SK-N-DZ (cell line): ENCODE measurements at places on chromosomes 2 and 18.

GRCh38 chr18:57353940-57354461 lies 1.6 kb downstream of the ST8SIA3 start:
- peak; percentile 52 for DNase-seq

- DNase-seq, result no peak
These were observed 121.0 kb downstream of the SPOPL start for GRCh38 chr2:138622613-138623012.

GRCh38 chr2:156350374-156351142 lies 18.0 kb upstream of the NR4A2 start:
- no peak for DNase-seq

GRCh38 chr2:29940706-29941105 lies 19.3 kb upstream of the ALK start:
- DNase-seq, result no peak

GRCh38 chr2:239201531-239201876 lies 199.3 kb downstream of the HDAC4 start:
- no peak for DNase-seq

GRCh38 chr2:85649201-85650190 lies 18.5 kb downstream of the SFTPB start:
- no peak for DNase-seq

GRCh38 chr2:237961637-237962036 lies 5.2 kb upstream of the UBE2F start:
- no peak for DNase-seq

- DNase-seq, result no peak
These were observed 108.7 kb upstream of the ATL2 start for GRCh38 chr2:38485734-38486133.

DNA sequence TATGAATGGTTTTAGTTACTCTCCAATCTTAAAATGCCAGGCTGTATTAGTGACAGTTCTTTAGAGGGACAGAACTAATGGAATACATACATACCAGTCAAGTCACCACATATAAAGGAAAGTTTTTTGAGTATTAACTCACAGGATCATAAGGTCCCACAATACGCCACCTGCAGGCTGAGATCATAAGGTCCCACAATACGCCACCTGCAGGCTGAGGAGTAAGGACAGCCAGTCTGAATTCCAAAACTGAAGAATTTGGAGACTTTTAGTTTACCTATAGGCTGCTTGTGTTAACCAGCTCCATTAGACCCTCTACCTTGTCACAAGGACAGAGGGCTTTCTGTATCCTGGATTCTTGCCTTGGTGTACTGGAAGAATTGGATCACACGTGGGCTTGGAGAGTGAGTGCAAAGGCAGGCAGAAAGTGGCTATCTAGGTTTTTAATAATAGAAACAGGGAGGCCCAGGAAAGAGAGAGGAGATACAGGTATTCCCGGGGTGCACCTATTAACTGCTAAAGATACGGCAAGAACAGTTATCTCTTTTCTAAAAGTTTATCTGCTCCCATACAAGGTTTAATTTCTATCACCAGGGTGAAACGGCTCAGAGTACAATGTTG lies 234.9 kb upstream of the CYRIA start:
- DNase-seq, result peak; percentile 4

DNA sequence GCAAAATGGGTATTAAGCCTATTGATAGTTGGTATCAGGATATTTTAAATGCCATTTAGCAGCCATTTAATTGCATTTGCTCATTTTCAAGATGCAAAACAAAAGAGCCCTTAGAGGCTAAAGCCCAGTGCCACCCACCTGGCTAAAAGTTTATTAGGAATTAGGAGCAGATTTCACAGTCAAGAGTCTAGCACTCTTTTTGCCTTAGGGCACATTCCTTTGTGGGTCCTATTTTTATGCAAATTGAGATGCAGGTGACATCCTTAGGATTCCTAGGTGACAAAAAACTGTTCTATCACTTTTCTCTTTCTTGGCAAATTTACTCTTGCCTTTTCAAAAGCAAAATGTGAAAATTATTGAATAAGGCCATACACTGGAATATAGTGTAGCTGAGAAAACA lies 42.0 kb downstream of the CTNNA2 start:
- DNase-seq, result no peak

DNA sequence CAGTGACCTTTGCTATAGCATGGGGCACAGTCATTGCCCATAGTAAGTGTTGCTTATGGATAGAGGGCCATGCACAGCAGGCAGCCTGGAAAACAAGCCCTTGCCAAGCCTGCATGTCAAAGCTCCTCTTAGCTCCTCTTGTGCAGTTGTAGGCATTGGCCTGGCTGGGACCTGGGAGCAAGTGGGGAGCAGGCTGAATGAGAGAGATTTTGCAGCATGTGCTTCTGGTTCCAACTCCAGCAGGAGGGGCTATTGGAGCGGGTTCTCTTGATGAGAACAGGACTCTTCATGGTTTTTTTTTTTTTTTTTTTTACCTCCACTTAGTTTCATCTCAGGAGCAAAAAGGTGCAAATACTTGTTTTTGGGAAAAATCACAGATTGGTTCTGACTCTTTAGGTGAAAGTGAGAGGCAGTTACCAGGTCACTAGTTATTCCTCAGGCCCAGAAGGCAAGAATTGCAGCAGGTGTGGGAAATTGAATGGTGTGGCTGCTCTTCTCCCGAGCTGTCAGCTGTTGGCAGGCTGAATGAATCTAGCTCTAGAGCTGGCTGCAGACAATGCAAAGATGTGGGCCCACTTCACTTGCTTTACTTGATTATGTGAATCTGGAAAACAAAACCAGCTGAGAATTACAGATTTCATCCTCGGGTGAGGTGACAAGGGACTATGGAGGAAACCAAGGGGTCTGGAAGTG lies 95.9 kb downstream of the MAP4K4 start:
- DNase-seq, result peak; percentile 29

GRCh38 chr2:195575016-195575415 lies 82.0 kb upstream of the SLC39A10 start:
- DNase-seq, result no peak

DNA sequence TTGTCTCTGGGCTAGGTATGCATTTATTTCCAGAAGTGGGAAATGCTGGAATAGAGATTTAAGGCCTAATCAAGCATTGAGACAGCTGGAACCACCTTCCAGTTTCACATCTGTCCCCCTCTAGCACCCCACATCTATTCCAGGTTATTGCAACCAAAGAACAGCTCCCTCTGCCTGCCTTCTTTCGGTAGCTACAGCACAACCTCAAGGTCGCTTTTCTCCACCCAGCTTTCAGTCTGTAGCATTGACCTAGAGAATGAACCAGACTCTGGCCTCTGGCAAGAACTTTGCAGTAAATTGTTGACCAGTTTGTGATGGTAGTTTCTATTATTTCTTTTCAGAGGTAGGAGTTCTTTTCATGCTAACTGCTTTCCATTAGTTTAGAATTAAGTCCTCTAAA lies 484.2 kb downstream of the DLGAP1 start:
- no peak for DNase-seq

DNA sequence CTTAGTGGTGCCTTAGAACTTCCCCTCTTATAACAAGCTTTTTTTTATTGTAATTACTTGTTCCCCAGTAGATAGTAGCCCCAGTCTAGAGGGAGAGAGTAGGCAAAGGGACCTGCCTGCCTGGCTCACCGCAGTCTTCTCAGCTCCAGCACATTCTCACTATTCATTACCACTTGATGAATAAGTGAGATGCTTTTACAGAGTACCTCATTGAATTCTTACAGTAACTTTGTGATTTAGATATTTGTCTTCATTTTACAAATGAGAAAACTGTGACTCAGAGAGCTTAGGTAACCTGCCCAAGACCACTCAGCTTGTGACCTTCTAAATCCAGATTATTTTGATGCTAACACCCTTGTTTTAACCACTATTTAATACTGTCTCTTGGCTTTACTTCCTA lies 77.8 kb downstream of the CHRNA1 start:
- no peak for DNase-seq

DNA sequence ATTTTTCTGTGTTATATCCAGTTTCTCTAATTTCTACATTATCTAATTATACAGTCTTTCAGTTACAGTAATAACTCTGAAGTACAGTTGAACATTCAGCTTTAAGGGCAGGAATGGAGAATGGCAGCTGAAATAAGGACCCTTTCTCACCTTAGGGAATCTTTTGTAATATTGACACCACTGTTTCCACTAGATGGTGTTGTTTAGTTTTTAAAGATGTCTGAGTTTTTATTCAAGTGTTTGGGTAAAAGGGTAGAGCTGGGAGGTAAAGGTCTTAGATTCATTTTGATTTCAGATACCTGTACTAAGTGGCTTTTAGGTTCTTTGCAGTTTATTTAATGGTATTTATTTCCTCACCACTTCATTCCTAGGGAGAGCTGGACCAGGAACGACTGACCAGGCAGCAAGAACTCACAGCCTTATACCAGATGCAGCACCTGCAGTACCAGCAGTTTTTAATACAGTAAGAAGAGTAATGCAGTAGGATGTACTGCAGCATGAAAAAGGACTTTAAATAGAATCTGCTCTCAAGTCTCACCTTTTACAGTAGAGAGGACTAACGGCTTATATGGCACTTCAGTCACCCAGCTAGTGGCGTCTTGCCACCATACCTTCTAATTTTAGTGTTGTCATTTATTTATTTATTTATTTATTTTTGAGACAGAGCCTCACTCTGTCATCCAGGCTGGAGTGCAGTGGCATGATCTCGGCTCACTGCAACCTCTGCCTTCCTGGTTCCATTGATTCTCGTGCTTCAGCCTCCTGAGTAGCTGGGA lies 33.2 kb upstream of the KCNJ13 start:
- DNase-seq, result no peak

- no peak for DNase-seq
These were observed 43.0 kb downstream of the CCDC148 start for GRCh38 chr2:158413581-158413980.

GRCh38 chr2:227312579-227312978 lies 12.5 kb upstream of the MFF start:
- DNase-seq, result no peak

GRCh38 chr2:99803846-99804245 lies 314.0 kb upstream of the REV1 start:
- no peak for DNase-seq

- no peak for DNase-seq
These were observed 45.3 kb downstream of the BMP10 start for GRCh38 chr2:68825866-68826265.

DNA sequence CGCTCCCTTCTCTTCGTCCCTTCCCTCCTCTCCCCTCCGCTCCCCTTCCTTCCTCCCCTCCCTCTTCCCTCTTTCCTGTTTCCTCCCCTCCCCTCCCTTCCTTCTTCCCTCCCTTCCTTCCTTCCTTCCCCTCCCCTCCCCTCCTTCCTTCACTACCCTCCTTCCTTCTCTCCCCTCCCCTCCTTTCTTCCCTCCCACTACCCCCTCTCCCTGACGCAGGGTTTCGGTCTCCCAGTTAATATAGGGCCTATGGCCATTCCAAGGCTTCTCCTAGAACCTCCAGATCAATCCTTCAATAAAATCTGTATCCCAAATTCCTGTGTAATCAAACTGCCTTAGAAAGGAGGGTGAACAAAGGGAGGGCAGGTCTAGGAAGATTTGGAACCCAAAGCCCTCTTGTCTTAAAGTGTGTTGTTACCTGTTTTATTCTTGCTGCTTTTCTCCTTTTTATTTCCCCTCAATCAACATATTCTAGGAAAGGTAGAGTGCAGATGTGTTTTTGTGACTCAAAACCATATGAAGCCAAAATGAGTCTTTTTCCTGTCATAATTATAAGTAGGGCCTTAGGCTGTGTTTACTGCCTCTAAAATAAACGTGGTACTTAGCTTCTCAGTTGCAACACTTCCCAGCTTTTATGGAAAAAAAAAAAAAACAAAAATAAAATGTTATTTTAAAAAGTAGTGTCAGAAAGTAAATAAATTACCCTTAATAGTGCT lies 53.7 kb downstream of the GPD2 start:
- DNase-seq, result no peak

GRCh38 chr2:44063033-44063432 lies 67.2 kb upstream of the LRPPRC start:
- no peak for DNase-seq

DNA sequence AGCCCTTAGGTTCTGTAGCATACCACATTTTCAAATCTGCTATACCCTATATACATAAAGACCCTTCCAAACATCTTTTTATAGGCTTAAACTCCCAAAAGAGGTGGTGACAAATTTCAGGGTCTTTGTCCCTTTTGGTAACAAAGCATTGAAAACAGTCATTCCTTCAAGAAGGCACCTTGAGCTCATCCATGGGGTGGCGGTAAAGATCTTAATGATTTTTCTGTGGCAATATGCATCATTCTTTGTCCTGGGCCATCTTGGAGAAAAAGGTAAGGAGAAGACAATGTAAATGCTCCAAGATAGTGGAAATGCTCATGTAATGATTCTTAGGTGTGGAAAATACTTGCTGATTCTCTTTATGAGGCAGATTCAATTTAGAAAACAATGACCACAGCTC lies 890.5 kb downstream of the CNTNAP5 start:
- no peak for DNase-seq

DNA sequence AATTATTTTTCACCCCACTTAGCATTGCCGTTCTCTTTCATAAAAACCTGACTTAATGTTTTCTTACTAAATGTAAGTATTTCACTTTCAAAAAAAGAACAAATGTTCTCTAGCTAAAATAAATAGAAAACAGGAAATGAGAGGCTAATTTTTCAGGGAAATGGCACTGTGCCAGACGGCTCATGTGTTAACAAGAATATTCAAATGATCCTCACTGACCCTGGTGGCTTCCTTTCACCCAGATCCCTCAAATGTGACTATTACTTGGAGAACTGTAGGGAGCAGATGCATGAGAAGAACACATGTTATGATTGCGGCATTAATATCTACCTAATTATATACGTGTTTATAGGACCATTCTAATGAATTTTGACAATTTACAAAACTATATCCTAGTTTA lies 827.7 kb downstream of the SOCS6 start:
- no peak for DNase-seq

DNA sequence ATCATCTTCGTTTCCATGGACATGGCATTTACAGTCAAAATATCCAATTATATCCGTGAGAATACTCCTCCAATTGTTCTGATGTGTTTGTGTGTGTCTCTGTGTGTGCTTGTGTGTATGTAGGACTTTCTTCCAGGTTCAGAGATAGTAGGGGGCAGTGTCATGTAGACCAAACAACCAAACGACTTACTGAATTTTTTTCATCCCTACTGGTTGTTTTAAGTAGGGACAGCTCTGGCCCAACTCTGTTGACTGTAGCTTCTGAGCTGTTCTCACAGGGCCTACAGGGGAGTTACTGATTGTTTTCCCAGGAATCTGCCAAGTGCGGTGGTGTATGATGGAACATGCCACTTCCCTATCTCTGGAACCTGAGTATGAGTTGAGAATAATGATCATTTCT lies 69.6 kb downstream of the ETAA1 start:
- no peak for DNase-seq

GRCh38 chr2:120599072-120599471 lies 136.6 kb upstream of the GLI2 start:
- DNase-seq, result no peak

GRCh38 chr2:53210538-53210937 lies 557.1 kb upstream of the CHAC2 start:
- no peak for DNase-seq

GRCh38 chr2:141498561-141498960 lies 632.3 kb downstream of the LRP1B start:
- DNase-seq, result no peak

DNA sequence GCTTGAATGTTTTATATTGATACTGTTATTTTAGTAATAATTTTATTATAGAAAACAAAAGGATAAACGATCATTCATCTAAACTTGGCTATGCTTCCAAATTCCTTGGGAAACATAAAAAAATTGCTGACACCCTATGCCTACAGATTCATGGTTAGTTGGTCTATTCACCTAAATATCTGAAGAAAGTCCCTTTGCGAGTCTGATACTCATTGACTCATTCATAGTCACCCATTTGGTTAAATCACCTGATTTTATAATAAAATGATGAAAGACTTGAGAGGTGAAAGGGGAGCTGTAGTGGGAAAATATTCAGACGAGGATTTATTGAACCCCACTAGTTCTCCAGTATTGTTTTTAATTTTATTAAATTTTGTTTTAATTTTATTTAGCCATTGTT lies 112.0 kb downstream of the PTPN4 start:
- DNase-seq, result no peak
